Stimulated activated CD8-positive, alpha-beta memory T cell treated with anti-CD3 and anti-CD28 coated beads, Interleukin-7, amount 100 ng/mL, for 1 hour (primary cell): ENCODE measurements at places on chromosomes 2 and 18.

- no peak for DNase-seq
Measured at GRCh38 chr18:70046796-70047195, 99.1 kb upstream of the CD226 start.

GRCh38 chr2:160258492-160258805 lies 58.4 kb upstream of the ITGB6 start:
- no peak for DNase-seq

GRCh38 chr2:134177351-134177931 lies 76.4 kb upstream of the MGAT5 start:
- DNase-seq = no peak

- no peak for DNase-seq
Measured at GRCh38 chr2:37587817-37588216, 83.6 kb downstream of the CDC42EP3 start.

DNA sequence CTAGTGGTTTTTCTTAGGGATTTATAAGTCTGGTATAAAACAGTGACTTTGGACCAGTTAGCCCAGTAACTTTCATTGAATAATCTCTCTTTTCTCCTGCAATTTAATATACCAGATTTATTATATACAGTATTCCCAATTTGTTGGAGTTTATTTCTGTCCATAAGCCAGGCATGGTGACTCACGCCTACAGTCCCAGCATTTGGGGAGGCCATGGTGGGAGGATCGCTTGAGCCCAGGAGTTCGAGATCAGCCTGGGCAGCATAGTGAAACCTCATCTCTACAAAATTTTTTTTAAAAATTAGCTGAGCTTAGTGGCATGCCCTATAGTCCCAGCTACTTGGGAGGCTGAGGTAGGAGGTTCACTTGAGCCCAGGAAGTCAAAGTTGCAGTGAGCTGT lies 26.7 kb downstream of the CNNM4 start:
- DNase-seq = no peak

GRCh38 chr2:7427293-7428060 lies 510.3 kb downstream of the RNF144A start:
- DNase-seq = no peak

DNA sequence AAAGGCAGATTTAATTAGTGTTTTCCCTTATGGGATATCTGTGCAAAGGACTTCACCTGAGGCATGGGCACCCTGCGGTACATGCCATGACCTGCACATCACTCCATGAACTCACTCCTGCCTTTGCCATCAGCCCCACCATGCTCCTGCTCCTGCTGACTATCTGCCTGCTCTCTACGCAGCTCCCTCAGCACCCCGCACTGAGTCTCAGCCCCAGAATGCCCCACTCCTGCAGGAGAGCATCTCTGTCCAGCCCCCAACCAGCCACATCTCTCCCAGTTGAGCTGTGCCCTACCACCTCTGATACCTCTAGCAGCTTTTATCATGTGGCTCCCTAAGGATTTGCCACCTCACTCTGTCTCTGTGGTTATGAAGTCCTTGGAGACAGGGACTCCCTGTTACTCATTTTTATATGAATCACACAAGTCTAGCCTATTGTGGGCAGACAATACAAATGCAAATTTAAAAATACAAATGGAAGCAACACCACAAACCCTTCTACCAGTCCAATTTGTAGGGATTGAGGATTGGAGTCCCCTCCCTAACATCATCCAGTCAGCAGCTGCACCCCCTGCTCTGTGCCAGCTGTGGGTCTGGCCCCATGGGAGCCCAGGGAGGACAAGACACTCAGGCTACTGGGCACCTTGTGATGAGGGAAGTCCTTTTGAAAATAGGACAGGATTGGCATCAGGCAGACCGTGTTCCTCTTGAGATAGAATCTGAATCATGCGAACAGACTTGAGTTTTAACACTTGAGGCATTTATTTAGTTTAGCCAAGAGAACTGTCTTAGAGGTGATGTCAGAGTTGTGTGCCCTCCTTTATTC lies 689.6 kb upstream of the HS6ST1 start:
- no peak for DNase-seq

DNA sequence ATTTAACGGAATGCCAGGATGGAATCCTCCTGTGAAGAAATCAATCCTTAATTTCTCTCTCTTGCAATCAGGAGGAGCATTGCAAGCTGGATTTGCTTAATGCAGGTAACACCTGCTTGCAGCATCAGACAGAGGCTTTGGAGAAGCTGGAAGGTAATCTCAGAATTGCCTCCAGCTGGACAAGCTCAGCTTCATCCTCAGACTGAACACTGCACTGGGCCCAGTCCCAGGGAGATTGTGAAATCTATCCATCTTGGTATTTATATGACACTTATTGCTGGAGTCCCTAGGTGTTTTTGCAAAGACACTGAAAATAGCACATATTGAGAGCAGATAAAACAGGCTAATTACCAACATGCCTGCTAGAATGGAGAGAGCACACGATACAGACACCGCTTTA lies 179.4 kb upstream of the SESTD1 start:
- DNase-seq = no peak

DNA sequence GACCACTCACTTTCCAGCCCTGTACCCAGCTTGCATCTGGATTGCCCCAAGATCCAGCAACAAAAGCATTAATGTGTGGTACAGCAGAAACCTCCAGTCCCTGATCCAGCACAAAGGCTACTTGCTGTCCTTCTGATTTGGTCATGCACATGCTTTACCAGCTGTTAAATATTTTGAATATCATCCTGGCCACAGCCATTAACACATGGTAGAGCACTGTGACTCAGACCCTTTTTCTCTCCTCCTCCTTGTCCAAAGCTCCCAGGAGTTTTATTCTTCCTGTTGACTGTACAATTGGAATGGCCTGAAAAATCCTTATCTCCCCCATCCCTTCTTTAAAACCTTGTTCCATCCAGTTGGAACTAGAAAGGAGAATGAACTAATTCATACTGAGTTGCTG lies 419.7 kb upstream of the TNP1 start:
- no peak for DNase-seq
